ENCODE measurements at places on chromosomes 16 and 17. TPM values are rescaled to one million over a fixed set of nuclear protein-coding genes. Genes with fewer than 3 reads are reported as not detected.

Gene TVP23B
- 29.0 TPM for total RNA-seq

Gene CACNA1H
- total RNA-seq = under 0.01 TPM

Gene TBC1D3G
- total RNA-seq = not detected

Gene WNK4
- total RNA-seq = not detected

Gene ENO3
- total RNA-seq = 1.1 TPM

Gene PRKCB
- not detected for total RNA-seq
